ENCODE measurements at places on chromosomes 3 and 15.

GRCh38 chr3:52092271-52092660, 35.9 kb upstream of the DUSP7 start:
- no peak for DNase-seq

DNA sequence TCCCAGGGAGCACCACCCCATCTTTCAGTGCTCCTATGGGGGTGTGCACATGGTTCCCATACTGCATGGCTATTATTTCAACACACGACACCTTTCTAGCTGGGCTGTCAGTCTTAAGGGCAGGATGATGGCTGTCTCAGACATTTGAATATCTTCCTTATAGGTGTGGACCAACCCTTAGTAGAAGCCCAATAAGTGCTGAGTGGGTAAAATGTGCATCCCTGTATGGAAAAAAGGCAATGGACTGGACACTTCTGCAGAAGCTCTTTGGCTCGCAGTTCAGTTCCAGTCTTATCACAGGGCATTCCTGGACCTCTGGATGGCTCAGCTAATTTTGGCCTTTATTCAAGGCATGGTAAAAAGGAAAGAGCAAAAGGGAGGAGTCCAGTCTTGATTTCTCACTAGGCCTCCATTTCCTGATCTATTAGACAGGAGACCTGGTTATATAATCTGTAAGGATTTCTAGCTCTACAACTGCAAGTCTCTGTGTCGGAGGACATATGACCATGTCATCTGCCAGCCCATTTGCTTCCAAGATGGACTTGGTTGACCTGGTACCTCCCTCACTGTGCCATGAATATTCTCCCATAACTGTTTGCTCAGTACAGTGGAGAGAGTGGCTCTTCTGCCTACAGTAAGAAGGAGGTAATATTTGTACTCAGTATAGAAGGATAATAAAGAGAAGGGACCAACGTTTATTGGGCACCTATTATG, 53.8 kb upstream of the RASGRP1 start:
- DNase-seq: no peak

DNA sequence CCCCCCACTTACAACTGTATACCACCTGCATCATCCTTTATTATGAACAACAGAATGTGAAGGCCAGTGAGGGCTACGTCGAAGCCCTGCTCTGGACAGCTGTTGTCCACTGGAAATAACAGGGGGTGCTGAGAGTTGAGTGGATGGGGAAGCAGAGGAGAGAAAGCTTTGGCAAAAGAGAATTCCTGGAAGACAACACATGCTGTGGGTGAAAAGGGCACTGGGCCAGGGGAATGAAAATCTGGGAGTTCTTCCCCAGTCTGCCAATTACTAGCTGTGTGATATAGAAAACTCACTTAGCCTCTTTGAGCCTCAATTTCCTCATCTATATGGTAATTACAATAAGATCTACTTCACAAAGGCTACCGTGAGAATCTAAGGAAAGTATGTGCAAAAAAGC, 40.7 kb downstream of the FSTL1 start:
- DNase-seq: no peak

GRCh38 chr3:71684046-71684756, 41.0 kb downstream of the EIF4E3 start:
- DNase-seq: no peak

DNA sequence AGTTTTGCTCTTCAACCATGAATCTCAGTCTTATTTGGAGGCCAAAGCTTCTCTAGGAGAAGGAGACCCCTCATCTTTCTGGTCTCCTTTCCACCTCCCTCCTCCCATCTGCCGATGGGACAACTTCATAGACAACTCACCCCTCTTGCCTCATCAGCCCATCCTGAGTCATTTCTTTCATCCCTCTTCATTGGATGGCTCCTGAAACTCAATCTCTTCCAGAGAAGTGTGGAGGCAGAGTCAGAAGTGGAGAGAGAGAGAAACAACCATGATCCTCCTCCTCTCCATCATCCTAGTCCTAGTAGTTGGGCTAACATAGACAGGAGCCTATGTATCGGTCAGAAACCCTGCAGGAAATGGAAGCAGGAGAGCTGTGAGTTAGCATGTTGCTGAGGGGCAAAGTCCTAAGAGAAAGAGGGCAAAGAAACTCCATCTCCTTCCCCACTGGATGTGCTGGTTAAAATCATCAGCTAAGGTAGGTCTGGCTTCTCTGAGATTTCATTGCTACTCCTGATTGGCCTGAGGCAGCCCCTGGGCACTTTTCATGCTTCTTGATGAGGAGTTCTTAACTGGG, 21.3 kb upstream of the HCN4 start:
- DNase-seq: no peak

DNA sequence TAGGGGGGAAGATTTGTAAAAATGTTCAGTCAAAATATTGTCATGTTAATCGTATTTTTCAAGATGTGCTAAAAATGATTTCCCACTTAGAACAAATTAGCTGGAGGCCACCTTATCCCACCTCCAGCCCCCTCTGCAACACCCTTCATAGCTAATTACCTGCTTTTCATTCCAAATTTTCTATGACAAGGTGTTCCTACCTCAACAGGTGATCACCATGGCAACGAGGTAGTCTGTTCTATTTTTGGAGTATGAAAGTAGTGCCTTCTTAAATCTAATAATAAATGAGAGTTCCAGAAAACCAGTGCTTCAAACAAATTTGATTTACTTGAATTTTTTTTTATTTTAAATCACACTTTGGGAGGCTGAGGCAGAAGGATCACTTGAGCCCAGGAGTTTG, 149.8 kb downstream of the FNDC3B start:
- DNase-seq: no peak

DNA sequence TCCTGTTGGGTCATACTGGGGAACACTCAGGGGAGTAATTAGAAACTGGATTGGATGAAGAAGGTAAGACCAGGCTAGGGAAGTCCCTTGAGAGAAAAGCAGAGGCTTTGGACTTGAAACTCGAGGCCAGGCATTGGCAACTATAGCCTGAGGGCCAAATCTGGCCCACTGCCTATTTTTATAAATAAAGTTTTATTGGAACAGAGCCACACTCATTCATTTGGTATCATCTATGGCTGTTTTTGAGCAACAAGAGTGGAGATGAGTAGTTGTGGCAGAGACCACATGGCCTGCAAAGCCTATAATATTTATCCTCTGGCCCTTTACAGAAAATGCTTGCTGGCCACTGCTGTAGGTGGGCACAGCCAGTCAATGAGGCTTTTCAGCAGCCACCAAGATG, 301.4 kb downstream of the UACA start:
- no peak for DNase-seq

GRCh38 chr15:66111363-66111762, 142.2 kb downstream of the MEGF11 start:
- no peak for DNase-seq

DNA sequence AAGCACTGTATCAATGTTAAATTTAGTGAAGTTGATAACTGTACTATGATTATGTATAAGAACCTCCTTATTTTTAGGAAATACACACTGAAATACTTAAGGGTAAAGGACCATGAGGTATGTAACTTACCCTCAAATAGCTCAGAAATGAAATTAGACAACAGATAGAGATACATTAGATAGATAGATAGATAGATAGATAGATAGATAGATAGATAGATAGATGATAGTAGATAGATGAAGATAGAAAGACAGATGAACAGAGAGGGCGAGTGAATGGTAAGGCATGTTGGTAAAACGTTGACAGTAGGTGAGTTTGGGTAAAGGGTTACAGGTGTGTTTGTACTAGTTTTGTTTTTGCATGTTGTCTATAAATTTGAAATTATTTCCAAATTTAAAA, 38.0 kb upstream of the ACAN start:
- no peak for DNase-seq

DNA sequence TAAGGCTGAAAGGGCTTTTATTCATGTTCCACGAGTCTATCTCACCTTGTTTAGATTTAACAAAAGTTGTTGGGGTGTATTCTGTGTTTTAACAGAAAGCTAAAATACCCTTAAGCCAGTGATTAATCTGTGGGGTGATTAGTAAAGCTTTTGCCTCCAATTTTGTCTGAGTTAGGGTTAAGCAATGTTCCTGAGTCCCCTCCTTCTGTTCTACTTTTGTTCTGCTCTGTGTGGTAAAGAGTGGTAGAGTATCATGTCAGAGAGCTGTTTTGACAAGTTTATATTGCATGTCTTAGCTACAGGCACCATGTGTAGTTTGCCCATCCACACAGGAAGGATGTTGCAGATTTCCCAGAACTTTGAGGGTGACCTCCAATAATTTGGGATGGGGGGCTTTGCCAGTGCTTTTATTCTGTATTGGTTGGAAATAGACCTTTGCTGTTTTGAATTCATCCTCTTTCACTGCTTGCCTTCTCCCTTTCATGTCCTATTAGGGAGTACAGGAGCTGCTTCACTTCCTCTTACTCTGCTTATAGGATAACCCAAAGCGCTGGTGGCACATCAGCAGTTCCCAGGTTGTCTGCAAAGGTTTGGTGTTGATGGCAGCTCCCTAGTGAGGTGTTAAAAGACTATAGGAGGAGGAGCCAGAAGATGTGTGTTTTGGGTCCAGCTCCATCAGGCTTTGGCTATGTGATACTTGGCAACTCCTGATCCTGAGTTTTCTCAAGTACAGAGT, 7.4 kb downstream of the PDE8A start:
- DNase-seq: no peak

GRCh38 chr3:45656575-45657363, 32.4 kb upstream of the SACM1L start:
- peak; percentile 66 for DNase-seq

DNA sequence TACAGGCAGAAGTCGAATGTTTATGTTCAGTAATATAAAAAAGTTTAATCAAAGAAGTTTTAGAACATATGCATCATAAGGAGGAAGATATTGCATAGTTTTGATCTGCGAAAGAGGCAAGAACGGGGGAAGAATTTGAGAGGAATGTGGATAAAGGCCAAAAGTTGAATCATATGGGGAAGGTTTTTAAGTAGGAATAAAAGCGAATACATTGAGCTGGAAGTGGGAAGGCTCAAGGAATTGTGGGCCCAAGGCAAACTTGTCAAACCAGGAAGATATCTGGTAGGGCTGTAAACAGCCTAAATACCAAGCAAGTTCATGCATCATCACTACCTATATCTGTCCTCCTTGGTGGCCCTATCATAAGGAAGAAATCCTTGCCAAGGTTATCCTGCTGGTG, 186.9 kb downstream of the MAGI1 start:
- DNase-seq: no peak

DNA sequence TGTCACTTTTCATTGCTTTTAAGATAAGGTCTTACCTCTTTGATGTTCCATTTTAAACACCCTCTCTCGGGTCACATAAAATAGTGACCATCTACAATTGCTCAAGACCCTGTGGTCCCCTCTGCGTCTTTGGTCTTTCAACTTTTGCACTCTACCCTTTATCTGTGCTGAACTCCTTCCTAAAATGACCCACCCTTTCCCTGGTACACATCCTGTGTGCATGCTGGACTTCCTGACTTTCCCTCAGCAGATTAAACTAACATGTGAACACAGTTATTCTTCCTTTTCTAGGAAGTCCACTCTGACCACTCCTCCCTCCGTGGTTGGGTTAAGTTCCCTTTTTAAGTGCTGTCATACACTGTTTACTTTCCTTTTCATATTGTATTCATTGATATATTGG, 414.2 kb downstream of the GABRB3 start:
- DNase-seq: no peak

DNA sequence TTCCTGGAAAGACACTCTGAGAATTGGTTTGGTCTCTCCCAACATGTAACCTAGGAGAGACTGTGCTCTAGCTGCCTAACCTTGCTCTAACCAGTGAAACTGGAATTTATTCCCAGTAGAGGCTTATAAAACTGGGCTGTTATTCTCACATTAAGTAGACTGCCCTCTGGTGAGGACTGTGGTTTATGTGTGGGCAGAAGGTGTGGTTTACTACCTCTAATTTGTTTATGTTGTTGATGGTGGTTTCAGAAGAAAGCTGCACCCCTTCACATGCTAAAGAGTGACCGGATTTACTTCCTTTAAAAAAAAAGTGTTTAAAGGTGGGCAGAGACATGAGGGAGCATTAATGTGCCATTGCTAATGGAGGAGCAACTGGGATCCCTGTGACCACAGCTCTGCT, 273.2 kb downstream of the MECOM start:
- DNase-seq: no peak

- no peak for DNase-seq
Measured at GRCh38 chr3:195755791-195756676, 35.3 kb downstream of the MUC20 start.

- no peak for DNase-seq
Measured at GRCh38 chr15:29043736-29044502, 158.1 kb downstream of the APBA2 start.

GRCh38 chr3:179151474-179151873, 3.3 kb downstream of the PIK3CA start:
- DNase-seq: no peak

DNA sequence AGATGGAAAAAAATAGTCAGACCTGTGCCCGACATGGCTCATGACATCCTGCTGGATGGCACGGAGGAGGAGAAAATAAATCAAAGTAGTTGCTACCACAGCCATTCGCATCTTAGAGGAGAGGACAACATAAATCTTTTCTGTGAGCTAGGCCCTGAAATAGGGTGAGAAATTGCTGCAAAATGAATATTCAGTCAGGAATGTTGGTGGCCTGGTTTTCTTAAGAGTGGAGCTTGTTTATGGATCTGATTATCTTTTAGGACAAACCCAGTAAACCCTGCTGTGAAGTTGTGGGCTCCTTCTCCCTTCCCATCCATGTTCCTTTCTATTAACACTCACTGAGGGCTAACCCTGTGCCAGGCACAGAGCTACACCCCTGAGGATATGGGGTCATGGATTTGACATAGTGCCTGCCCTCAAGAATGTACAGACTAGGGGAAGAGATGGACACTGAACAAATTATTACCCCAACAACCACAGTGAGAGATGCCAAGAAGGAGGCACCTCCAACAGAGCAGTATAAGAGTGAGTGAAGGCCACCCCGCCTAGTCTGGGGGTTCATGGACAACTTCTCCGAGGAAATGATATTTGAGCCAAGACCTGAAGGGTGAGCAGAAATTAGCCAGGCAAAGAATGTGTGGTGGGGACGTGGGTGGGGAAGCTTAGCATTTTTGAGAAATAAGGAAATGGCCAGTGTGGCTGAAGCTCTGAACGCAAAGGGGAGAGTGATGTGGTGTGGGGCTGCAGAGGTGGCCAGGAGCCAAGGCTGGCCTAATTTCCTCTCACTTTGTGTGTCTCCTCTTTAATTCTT, 68.9 kb upstream of the ARL8B start:
- DNase-seq: no peak

DNA sequence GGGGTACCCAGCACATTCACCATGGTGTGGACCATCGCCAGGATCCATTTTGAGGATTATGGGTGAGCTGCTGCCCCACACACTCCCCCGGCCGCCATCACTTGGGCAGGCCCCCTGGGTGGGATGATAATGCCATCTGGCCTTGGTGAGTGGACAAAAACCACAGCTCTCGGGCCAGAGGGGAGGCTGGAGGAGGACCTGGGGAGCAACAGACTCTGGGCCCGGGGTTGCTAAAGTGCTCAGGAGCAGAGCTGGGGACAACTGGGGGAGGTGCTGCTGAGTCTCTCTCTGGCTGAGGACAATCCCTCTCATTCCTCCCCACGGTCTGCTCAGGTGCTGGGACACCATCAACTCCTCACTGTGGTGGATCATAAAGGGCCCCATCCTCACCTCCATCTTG, 29.0 kb downstream of the VIPR1 start:
- no peak for DNase-seq

- no peak for DNase-seq
Measured at GRCh38 chr15:73802431-73803041, 49.4 kb upstream of the INSYN1 start.
